SK-MEL-5 (cell line): ENCODE measurements at places on chromosomes 3 and 15.

GRCh38 chr3:128307781-128308469 is 154.6 kb downstream of the EEFSEC start:
- no peak for DNase-seq

- no peak for DNase-seq
These were observed 497.1 kb downstream of the ZIC1 start for GRCh38 chr3:147906285-147906684.

- DNase-seq, result no peak
These were observed 20.5 kb downstream of the GASK1A start for GRCh38 chr3:42999632-43000031.

DNA sequence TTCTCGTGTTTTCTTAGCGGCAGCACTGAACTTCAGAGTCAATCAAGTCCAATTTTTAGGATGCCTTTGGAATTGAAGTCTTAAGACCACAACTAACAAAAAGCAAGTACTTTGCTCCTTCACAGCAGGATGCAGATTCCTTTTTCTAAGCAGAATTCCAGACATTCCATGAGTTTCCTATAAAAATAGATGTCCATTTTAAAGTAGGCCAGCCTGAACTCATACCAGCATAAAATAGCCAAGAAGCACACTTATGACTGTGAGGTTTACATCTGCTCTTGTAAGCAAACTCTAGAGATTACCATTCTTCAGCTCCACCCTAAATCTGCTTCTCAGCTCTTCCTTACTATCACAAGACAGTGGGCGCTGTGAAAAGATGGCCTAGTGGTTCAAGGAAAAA is 85.8 kb downstream of the THBS1 start:
- no peak for DNase-seq

- DNase-seq, result no peak
These were observed 95.8 kb upstream of the SLC25A36 start for GRCh38 chr3:140845882-140846281.

GRCh38 chr3:178097576-178097975 is 438.7 kb upstream of the KCNMB2 start:
- DNase-seq, result peak; percentile 9

DNA sequence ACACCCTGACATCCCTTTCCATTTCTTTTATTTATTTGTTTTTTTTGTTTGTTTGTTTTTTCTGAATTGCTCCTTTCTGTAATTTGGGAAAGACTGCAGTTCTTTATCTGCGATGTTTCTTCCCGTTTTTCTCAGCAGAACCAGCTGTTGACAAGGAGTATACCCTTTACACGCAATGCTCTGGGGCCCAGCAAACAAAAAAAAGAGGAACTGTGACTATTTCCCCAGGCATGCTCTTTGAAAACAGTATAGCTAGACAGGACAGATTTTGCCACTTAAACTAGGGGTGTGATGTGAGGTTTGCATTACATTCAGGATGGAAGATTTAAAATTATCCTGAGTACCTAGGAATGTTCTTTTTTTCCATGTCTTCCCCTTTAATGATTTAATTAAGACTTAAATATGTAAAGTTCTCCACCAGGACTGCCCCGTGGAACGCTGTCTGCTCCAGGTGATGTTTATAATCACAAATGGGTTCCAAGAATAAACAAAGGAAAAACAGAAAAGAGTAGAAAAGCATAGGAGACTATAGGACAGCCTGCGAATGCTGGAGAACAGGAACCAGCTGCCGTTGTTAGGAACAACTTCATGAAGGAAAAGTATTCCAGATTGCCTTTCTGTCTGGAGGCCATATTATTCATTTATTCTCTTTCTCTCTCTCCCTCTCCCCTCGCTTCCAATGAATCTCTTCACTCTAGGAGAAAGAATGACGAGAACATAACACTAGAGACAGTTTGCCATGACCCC is 43.3 kb downstream of the TGFBR2 start:
- no peak for DNase-seq

DNA sequence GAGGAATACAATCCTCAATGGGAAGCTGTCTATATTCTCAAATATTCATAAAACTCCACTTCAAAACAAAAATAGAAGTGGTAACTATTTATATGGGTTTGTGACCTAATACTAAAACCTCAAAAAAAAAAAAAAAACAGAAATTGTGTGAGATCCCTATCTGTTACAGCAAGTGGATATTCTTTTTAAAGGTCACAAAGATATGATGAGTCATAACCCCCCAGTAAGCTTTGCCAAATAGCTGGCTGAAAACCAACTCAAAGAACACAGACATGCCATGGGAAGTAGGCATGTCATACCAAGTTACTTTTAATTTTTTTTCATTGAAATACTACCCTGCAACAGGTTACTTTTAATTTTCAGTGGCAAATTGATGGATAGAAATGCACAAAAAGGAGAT is 62.5 kb downstream of the CBLB start:
- DNase-seq, result peak; percentile 85

- peak; percentile 95 for DNase-seq
These were observed 97.7 kb upstream of the P2RY1 start for GRCh38 chr3:152737021-152737908.

DNA sequence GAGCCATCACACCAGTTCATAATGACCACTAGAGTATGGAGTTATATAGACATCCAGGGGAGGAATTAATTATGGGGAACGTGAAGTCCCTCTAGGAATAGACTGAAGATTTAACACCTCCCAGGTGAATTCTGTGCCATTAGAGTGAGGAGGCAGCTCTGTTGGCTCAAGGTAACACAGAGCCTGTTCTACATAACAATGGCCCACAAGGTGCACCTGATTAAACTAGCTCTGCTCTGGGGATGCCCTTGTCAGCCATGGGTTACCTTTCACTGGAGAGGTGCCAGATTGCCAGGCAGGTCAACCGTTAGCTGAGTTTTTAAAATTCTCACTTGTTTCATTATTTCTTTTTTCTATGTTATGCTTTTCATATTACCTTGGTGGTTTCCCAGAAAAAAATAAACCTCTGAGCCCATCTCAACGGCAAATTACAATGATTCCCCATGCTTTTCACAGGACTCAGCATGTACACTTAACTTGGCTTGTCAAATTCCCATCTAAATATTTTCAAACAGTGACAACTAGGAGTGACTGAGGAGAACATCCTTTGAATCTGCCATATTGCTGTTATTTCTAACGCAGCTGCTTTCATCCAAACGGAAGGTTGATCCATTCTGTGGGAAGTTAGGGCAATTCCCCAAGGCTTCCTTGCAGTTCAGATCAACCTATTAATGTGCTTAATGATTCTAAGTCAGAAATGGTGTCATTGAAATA is 512.9 kb downstream of the MCTP2 start:
- no peak for DNase-seq

GRCh38 chr3:7734456-7734855 is 767.2 kb upstream of the LMCD1 start:
- no peak for DNase-seq

GRCh38 chr15:62248277-62248984 is 83.3 kb upstream of the C2CD4B start:
- no peak for DNase-seq

- DNase-seq, result no peak
These were observed 14.2 kb downstream of the POC1A start for GRCh38 chr3:52140000-52140399.

- no peak for DNase-seq
These were observed 111.1 kb downstream of the KLF13 start for GRCh38 chr15:31437686-31438085.

- no peak for DNase-seq
These were observed 12.1 kb downstream of the PRR23E start for GRCh38 chr3:127204841-127205582.

GRCh38 chr3:4988983-4989834 is 10.0 kb downstream of the BHLHE40 start:
- peak; percentile 40 for DNase-seq

DNA sequence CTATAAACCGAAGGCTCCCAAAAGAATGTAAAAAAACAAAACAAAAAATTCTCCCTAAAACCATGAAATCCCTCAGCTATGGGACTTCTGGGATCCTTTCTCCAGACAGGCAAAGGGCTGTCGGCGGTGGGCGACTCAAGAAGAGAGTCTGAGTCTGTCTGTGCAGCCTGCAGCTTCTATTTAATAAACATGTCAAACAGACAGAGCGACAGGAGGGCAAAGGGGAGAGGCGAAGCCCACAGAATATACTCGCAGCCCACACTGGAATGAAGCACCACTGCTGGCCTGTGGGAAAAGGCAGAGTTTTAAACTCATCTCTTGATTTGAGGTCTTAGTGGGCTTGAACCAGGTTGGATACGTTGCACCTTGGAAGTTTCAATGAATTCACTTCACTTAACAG is 40.2 kb downstream of the ISL2 start:
- no peak for DNase-seq

DNA sequence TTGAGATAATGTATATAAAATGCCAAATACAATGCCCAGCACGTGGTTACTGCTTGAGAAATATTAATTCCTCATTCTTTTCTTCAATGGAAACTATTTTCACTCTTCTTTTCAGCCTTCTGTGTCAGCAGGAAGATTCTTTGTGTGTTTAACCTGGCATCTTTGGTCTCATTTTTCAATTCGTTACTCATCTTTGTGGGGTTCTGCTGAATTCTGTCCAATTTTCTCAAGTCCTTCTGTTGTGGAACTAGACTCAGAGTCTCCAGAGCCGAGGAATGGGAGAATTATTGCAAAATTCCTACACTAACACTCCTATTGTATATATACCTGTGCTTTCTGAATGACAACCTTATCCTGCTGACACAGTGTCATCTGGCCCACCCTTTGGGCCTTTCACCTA is 96.8 kb upstream of the RGMA start:
- DNase-seq, result no peak

DNA sequence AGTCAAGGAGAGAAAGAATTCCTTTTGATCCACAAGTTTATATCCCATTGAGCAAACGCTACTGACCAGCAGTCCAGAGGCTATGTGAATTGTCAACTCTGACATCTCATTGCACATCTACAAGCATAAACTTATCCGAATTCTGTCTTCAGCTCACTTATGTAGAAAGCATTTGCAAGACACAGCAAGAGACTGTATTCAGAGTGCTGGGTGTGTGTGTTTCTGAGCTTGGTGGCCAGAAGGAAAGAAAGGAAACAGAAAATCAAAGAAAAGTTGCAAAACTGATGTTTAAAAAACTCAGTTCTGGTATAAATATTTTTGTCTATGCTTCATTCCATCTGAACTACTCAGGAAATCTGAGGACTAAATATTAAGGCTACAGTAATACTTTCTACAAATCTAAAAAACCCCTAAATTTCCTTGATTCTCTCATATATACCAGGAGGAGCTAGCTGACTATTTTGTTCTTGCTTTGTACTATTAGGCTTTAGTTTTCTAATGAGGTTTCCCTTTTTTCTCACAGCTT is 45.5 kb downstream of the LSAMP start:
- no peak for DNase-seq

GRCh38 chr15:89399238-89400115 is 64.9 kb upstream of the POLG start:
- peak; percentile 58 for DNase-seq

DNA sequence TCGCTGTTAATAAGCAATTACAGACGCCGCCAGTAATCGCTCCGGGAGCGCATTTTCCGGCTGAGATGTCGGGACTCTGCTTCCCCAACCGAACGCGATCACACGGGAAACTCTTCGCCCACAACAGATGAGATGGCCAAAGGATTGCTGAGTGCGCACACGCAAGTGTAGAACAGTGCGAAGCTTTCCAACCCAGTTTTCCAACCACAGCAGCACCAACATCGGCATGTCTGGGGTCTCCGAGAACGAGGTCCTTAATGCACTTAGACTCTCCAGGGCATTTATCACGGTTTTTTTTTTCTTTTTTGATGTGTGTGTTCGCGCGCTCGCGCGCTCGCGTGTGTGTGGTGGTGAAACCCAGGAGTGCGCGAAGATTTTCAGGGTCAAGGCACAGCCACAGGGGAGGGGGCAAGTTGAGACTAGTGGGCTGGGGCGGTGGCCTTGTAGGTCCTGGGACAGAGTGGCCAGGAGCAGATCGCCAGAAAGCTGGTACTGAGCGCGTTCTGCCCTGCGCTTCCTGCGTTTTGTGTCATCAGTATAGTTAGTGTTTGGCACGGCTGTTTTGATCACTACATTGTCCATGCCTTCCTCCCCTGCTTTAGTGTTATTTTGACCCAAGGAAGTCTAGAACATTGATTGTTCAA is 1.8 kb upstream of the EOMES start:
- no peak for DNase-seq

DNA sequence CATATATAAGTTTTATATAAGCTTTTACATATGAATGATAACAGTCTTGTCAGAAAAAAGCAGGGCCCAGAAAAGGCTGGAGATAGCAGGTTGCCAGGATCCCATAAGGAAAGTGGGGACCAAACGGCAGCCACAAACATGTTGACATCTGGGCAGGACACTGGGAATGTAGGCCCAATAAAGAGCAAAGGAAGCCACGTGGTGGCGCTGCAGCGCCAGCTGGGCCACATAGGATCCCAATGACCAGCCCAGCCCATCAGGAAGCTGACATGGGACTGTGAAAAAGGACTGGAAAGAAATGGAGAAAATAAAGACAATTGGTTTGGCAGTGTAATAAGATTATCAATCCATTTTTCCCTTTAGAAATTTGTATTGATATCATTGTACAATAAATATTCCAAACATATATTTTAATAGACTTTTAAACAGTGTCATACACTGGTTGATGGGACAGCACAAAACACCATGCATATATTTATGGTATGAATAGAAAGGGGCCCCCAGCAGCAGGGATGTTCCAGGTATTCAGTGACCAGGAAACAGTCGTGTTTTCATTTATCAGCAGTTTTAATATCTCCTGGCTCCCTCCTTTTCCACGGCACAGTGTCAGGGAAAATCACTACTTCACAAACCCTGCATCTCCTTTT is 89.0 kb upstream of the STRIT1 start:
- peak; percentile 84 for DNase-seq

- DNase-seq, result peak; percentile 51
These were observed 100.5 kb downstream of the WDR72 start for GRCh38 chr15:53658827-53659555.

DNA sequence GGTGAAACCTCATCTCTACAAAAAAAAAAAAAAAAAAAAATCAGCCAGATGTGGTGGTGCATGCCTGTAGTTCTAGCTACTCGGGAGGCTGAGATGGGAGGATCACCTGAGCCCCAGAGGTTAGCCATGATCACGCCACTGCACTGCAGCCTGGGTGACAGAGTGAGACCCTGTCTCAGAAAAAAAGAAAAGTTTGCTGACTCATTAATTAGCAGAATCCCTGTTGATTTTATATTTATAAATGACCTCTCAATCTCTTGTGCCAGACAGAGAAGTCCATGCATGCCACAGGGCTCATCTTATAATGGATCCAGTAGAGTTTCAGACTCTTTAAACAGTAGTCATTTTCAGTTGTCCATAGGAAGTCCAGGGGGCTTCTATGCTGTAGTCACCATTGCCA is 32.9 kb downstream of the ABHD6 start:
- DNase-seq, result no peak

DNA sequence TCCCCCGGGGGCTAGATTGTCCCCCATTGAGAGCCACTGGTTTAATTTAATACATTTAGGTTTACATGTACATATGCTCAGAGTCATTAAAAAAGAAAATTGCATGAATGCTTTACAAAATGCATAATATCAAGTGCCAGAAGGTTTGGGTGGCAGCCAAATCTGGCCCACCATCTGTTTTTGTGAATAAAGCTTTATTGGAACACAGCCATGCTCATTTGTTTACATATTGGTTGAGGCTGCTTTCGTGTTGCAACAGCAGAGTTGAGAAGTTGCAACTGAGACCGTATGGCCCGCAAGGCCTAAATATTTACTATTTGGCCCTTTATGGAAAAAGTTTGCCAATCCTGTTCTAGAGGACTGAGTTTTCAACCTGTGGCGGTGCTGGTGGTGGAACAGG is 32.1 kb upstream of the RGMA start:
- DNase-seq, result no peak

GRCh38 chr15:59148153-59148833 is 43.3 kb downstream of the CCNB2 start:
- DNase-seq, result no peak

- peak; percentile 63 for DNase-seq
These were observed 171.8 kb downstream of the FEZF2 start for GRCh38 chr3:62201438-62202035.
